ENCODE measurements at places on chromosomes 1 and 21.

GRCh38 chr1:20047096-20047495, 22.9 kb upstream of the PLA2G5 start:
- no peak for DNase-seq

GRCh38 chr1:35340519-35340918, 72.0 kb downstream of the ZMYM4 start:
- DNase-seq = no peak

DNA sequence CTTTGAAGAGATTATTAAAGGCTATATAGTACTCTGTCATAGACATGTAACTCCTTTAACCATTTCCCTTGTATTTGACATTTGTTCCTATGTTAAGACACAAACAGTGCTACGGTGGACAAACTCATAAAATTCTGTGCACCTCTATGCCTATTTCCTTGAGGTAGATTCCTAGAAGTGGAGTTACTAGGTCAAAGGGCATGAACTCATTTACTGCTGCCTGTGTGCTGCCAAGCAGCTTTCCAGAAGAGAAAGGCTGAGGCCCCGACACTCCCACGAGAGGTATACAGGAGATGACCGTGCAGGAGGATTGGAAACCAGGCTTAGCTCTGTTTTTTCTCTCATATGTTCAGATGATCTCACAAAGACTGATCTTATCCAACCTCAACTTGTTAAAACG, 34.4 kb upstream of the TENT5C start:
- DNase-seq = no peak

DNA sequence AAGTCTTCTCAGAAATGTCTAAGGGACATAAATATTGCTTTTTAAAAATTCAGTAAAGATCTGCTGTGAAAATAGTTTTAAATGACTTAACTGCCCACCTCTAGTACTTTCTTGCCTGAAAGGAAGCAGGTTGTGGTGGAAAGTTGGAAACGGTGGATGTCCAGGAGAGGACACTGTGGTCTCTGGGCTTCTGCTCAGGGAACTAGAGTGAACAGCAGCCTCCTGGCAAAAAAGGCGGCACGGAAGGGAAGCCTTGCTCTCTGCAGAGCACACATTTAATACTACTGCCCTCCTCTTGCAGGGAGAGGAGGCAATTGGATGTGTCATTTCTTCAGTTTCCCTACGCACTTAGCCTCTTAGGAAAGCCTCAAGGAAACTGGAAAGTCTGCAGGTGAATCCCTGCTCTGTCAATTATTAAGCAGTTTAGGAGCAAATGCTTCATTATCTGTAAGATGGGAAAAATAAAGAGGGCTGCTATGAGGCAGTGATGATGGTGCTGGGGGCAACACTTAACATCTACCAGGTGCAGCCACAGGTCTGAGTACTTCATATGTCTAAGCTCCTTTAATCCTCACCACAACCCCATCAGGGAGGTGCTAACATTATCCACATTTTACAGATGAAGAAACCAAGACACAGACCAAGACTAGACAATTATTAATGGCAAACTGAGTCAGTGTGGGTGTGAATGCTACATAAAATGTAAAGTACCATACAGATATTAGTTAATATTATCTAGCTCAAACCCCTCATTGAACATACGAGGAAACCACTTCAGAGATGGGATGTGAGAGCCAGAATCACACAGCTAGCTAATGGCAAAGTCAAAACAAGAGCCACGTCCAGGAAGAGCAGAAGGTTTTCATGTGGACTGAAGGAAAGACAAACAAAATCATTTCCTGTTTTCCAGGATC, 108.9 kb upstream of the ADAR start:
- DNase-seq = no peak

DNA sequence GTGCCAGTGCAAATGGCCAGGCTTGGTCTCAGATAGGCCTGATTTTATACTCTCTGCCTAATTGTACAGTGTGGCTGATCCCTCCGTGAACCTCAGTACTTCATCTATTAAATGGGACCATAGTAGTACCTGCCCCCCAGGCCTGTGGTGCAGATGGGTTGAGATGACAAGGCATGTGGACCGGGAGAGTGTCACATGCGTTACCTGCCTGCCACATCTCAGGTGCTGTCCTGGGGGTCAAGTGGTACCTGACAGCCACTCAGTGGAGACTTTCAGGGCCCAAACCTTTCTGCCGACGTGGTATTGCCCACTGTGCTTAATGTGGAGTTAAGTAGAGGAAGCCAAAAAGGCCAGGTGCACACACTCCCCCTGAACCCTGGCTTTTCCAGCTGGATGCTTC, 197.3 kb downstream of the FOXD2 start:
- DNase-seq = no peak

DNA sequence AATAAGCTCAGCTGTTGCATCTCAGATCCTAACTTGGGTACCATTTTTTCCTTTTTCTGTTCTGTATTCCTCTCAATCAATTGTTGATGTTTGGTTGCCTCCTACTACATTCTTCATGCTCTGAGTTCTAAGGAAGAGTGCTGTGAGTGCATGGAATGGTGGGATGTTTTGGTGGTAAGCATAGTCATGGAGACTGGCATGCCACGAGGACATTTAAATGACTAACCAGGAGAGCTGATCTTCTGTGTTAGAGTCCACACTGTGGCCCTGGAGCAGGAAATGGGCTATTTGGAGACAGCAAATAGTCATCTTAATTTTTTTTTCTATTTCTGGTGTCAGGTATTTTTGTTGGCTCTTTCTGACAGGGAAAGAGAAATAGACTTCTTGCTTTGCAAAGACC, 69.5 kb upstream of the HSD17B7 start:
- no peak for DNase-seq

- DNase-seq = no peak
Measured at GRCh38 chr1:52706136-52706670, 8.1 kb upstream of the COA7 start.

GRCh38 chr1:234699795-234700665, 90.1 kb upstream of the IRF2BP2 start:
- peak; percentile 49 for DNase-seq

GRCh38 chr1:205963352-205964155, 20.3 kb upstream of the SLC26A9 start:
- no peak for DNase-seq

DNA sequence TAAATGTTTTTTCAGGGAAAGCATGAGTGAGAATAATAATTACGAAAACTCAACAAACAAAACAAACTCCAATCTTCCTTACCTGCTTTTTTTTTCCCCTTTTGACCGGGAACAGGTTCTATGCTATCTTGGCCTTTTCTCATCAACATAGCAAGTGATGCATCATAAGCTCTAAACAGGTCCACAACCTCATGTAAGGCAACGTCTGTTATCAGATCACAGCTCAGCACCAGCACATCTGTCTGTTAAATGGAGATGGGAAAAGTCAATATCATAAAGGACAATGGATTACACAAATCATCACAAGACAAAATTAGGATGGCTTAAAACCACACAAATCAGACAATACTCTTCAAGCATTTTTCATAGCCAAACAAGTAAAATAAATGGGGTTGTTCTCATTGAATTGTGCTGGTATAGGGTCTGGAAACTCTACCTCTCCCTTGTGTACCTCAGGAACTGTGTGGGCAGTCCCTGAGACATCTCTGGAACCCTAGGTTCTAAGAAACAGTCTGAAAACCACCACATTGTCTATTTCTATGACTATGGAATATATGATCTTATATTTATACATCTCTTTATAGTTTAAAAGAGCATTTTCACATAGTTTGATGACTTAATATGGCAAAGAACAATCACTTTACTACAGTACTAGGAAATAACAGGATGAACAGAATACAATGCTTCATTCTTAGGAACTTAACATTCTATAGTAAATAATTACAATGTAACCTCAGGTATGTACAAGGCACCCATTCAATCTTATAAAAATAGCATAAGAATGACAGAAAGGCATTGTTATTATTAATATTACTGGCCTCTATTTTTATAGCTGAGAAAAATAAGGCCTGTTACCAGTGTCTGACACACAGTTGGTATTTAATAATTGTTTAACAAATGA, 44.7 kb downstream of the EIF2B3 start:
- DNase-seq = no peak

DNA sequence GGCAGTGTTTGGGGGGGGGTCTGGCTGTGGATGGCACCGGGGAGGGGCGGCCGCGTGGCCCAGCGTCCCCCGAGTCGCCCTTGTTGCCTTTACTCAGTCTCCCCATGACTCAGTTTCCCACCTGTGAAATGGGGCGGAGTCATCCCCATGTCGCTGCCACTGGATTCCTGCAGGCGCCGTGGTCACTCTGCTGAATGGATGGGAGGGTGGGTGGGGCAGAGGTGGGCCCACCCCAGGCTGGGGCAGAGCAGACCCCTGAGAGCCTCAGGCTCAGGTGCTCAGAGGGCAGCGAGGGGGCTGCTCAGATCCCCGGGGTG, 2.0 kb downstream of the COL6A1 start:
- no peak for DNase-seq

DNA sequence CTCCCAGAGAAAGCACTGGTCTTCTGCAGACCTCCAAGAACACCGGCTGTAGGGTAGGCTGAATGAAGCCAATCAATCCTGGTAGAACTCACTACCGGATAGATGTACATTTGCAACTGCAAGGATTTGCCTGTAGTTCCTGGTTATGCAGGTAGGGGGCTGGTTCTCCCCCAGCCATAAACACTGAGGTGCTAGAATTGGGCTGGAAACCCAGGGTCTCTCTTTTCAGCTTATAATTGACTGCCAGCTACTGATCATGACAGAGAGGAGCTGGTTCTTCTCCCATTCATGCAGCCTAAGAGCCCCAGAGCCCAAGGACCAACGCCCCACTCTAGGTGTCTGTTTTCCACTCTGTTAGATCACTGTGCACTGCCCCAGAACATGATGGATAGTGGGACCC, 21.5 kb upstream of the MTARC2 start:
- no peak for DNase-seq

- DNase-seq = no peak
Measured at GRCh38 chr1:184615301-184615700, 139.4 kb downstream of the EDEM3 start.

DNA sequence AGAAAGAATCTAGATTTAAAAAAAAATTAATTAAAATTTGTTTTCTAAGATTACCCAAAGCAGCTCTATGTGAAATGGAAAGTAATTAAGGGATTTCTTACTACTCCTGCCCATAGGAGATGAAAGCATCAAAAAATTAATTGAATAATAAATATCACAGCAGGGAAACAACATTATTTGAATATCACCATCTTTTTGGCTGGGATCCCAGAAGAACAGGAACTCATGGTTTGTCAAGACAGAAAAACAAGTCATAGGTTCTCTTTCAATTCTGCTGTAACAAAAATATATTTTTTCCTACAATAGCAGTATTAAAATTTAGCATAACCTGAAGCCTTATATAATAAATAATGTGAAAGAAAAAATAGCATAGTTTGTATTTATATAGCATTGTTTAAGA, 1713.4 kb downstream of the NCAM2 start:
- no peak for DNase-seq

DNA sequence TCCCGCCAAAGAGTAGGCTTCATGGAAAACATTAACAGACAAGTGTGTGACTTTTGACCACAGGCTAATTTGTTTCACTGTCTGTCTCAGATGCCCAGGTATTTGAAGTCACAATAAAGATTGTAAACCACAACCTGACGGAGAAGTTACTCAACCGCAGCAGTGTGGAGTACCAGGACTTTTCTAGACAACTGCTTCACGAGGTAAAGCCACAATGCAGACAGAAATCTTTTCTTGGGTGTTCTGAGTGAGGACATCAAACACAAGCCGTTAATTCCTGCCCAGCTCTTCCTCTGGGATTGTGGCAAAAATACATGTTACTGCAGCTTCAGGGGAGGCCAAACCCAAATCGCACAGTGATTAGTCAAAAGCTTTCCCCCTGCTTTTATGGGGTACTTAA, 31.0 kb downstream of the UMODL1 start:
- DNase-seq = no peak

GRCh38 chr1:160221089-160221488, 15.9 kb downstream of the PEA15 start:
- no peak for DNase-seq

- no peak for DNase-seq
Measured at GRCh38 chr1:25063591-25064416, 133.7 kb upstream of the RUNX3 start.

GRCh38 chr21:37842163-37842919, 73.9 kb downstream of the KCNJ6 start:
- no peak for DNase-seq

GRCh38 chr1:19468397-19468956, 16.9 kb downstream of the CAPZB start:
- peak; percentile 67 for DNase-seq

DNA sequence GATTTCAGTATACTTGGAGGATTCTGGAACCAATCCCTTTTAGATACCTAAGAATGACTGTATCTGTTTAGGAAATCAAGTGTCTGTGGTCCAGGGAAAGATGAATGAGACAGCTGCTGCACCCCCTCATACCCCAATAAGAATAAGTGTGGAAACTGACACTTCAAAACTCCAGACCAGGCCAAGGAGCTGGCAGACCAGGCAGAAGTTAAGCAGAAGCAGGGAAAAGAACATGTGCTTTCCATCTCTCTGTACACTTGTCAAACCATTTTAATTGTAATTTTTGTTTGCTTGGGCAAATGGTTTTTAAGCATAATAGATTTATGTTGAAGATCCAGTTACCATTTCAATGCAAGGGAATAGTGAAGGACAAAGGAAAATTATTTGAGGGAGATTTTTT, 100.2 kb downstream of the GREM2 start:
- no peak for DNase-seq

- no peak for DNase-seq
Measured at GRCh38 chr1:166174108-166174507, 7.3 kb upstream of the FAM78B start.

- no peak for DNase-seq
Measured at GRCh38 chr21:38999161-38999560, 184.1 kb downstream of the PSMG1 start.

- no peak for DNase-seq
Measured at GRCh38 chr1:234683127-234683860, 73.3 kb upstream of the IRF2BP2 start.

Measured in activated CD4-positive, alpha-beta T cell treated with anti-CD3 and anti-CD28 coated beads for 4 hours (primary cell).